ENCODE measurements at places on chromosomes 5 and 9.

DNA sequence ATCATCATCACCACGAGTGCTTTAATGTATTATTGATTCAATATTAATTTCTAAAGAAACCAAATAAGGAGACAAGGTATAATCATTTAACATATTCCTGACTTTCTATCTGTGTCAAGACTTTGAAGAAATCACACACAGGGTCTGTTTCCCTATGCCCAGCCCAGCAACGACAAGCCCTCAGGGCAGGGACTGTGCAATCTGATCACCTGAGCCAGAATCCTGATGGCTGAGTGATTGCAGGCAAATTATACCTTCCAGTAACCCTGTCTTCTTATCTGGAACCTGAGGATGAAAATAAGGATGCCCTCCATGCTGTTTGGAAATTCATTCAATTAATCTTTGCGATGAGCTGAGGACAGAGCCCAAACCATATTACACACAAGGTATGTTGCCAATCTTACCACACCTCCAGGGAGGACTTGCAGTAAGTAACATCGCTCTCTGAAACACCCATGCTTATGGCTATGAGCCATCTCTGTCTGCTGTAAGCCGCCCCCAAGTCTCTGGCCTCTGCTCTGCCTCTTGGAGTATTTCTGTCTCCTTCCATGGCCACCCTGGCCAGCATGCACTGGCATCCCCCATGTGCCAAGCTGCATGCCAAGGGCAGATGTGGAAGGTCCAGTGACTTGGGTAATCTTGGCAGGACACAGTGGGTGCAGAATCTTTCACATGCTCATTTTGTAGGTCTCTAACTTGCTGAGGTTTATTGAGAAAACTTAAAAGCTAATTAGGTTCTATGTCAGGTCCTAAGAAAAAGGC lies 10.6 kb downstream of the TAS2R1 start:
- DNase-seq: no peak

- DNase-seq: no peak
These were observed 13.6 kb upstream of the SPARC start for GRCh38 chr5:151700296-151700695.

DNA sequence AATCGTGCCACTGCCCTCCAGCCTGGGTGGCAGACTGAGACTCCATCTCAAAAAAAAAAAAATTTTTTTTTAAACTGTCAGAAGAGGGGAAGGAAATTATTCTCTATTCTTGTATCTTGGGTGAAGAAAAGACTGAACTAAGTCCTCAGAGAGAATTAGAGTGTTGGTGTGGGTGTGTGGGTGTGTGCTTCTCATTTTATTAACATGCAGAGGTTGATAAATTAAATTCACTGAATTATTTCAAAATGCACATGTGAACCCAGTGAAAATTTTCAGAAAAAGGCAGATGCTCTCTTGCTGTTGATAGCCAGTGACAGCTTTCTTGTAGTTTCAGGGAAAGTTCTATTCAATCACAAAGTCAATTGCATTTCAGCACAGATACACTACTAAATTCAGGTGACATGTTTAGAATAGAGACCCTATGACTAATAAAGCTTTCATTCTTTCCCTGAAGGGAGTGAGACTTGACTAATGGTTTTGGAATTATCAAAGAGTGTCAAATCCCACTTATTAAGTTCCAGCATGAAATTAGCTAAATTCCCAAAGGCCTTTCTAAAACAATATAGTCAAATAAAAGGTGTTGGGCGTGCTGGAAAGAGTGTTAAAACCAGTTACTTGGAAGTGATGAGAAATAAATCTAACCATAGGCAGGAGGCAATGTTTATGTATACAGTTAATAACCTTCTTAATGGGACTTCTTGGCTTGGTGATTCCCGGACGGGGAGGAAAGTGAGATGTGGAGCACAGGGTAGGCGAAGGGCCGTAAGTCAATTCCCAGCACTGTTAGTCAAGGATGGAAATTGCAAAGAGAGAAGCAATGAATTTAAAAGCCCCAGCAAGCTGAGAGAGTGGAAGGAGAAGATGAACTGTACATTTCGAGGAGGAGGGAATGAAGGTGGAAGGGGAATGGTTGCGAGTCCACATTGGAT lies 103.2 kb upstream of the SPATA31D4 start:
- no peak for DNase-seq

GRCh38 chr9:117013440-117013995 lies 326.4 kb downstream of the TRIM32 start:
- DNase-seq: no peak

- DNase-seq: no peak
These were observed 96.6 kb downstream of the SERINC5 start for GRCh38 chr5:80159133-80159815.

DNA sequence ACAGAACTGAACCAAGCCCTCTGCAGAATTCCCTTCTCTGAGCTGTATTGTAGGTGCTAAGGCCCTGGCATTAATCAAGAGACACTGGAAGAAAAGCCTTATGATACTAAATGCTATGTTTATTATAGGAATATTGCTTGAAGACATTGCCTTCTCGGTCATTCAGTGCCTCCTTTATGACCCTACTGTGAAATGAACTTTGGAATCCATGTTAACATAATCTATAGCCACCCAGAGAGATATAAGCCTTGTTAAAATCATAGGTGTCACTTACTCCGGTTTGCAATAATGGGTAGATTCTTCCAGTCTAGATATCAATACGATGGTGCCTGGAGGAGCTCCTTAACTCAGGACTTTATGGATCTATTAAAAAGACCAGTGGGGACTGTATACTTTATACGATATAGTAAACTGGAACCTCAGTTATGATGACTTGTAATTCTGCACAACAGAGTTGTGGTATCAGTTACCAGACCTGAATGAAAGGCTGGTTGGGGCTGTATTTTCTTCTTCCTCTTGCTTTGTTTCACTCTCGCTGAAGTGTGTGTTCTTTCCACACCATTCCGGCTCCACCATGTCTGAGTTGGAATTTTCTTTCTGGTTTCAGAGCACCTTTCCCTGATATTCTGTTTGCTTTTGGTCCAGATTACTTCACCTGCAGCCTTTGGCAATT lies 154.5 kb downstream of the DROSHA start:
- DNase-seq: no peak

- DNase-seq: no peak
These were observed 118.1 kb upstream of the CCDC112 start for GRCh38 chr5:115414406-115415142.

DNA sequence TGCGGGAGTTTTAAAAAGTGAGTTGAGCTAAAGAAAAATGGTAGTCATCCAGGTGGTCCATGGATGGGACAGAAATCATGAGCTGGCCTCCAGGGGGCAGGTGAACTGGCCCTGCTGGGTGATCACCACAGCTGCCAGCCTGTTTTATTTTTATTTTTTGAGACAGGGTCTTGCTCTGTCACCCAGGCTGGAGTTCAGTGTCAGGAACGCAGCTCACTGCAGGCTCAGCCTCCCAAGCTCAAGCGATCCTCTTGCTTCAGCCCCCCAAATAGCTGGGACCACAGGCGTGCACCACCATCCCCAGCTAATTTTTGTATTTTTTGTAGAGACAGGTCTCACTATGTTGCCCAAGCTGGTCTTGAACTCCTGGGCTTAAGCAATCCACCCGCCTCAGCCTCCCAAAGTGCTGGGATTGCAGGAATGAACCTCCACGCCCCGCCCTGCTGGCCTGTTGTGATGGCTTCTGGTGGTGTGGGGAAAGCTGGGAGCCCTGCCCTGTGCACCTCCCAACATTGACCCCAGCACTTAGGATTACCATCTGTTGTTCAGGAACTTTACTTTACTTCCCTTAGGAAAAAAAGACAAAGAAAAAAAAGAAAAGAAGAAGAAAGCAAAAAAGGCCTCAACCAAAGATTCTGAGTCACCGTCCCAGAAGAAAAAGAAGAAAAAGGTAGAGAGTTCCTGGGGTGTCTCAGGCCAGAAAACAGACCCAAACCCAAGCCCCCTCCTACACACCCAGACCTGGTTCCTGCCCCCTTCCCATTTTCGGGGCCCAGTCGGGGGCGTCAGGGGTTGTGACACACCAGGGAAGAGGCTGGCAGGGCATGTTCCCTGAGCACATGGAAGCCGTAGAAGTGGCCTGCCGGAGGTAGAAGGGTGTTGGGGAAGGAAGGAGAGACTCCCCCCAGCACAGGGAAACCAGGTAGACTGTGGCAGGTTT lies 14.7 kb downstream of the CD74 start:
- no peak for DNase-seq

GRCh38 chr9:123778232-123778902 lies 151.6 kb downstream of the DENND1A start:
- DNase-seq: no peak

DNA sequence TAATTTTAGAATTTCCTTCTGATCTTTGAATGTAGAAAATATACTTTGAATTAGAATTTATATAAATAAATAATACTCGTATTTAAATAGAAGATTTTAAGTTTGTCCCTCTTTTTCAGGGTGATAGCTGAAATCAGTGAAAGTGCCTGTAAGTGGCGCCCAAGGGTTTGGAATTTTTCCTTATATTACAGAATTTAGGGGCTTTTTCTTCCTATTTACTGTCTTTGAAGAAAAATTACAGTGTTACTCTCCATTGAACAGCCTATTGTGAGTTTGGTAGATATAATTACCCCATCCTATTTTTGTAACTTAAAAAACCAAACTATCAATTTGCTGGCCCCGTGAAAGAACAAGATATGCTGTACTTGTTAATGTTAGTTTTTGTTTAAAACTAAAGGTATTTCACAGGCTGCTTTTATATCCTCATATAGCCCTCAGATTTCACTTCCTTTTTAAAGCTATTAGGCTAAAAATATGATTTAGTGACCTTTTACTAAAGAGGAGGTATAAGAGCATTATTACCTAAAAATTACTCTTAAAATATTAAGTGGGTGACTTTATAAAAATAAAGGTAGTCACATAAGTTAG lies 3.2 kb downstream of the MAP3K1 start:
- DNase-seq: peak; percentile 33

DNA sequence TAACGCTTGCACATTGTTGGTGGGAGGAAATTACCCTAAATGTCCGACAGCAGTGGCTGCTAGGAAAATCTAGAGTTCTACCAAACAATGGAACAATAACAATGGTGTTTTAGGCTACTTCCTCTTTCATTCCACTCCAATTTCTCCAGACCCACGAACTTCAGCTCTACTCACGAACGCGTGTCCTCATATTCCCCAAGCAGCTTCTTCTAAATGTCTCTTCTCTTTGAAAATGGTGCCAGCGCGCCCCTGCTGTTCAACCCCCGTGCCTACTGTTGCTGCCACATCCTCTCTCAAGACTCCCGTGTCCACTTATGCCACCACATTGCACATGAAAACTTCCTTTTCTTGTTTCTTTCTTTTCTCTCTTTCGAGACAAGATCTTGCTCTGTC lies 25.6 kb downstream of the OR2V2 start:
- no peak for DNase-seq

Data from MCF 10A (cell line).